ENCODE measurements at places on chromosomes 3 and 15.
A peak's percentile ranks its signal among the peaks of the same experiment; 100 is the strongest.

- peak; percentile 15 for DNase-seq
These were observed 30.0 kb upstream of the SLC2A2 start for GRCh38 chr3:171056528-171056927.

DNA sequence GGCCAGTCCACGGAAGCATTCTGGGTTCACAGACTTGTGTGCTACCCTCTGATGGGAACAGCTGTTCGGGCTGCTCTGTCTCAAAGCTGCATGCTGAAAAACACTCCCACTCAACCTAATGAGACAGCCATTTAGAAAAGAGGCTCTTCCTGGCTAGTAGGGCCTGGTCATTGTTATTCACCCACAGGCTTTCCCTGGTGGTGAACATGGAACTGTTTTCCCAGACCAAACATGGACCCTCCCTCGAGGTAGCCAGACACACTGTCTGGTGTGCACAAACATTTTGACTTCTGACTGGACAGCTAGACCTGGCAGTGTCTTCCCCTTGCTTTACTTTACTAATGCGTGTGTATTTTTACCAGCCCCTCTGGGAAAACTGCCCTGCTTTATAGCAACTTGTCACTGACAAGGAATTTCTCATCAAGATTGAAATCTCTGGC lies 39.0 kb downstream of the MECOM start:
- no peak for DNase-seq

DNA sequence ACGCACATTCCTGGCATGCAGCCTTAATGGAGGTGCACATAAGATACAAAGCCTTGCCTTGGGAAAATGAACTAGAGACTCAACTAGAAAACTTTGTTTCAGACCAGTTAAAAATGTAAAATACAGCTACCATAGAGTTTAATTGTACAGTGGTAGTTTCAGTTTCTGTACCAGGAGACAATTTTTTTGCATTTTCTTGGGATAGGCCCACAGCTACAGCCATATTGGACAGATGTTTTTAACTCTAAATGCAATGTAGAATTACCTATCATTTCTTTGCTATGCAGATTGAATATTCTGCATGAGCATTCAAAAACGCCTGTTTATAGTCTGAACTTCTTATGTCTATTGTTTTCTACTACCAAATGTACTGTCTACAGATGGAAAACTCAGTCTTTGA lies 20.3 kb downstream of the DAZL start:
- no peak for DNase-seq

GRCh38 chr3:15638193-15638890 lies 36.8 kb downstream of the BTD start:
- no peak for DNase-seq

- DNase-seq = peak; percentile 89
These were observed 42.0 kb upstream of the CFAP161 start for GRCh38 chr15:81091889-81092558.

DNA sequence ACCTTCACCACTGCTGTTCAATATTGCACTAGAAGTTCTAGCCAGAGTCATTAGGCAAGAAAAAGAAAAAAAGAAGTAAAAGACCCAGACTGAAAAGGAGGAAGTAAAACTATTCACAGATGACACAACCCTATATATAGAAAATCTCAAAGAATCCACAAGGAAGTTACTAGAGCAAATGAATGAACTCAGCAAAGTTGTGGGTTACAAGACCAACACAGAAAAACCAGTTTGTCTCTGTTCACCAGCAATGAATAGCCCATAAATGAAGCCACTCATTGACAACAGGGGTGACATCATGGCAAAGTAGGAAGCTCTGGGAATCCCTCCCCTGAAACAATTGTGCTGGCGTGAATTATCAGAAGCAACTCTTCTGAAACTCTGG lies 4.6 kb downstream of the CFAP100 start:
- no peak for DNase-seq

DNA sequence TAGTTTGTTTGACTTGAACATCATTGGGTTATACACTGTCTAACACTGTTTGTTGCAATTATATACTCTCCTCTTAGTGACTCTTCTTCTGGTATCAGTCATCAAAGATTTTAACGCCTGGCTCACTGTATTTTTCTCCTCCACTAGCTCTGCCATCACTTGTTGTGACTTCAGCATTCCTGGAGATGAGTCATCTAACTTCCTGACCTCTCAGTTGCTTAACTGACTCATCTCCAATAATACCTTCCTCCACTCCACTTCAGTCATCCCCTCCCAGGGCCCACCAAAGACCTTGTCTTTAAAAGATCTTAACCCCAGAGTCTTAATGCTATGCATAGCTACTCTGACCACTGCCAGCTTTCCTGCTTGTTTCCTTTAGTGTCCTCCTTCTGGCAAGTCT lies 28.6 kb upstream of the CLSTN2 start:
- no peak for DNase-seq

GRCh38 chr3:3783210-3783609 lies 16.0 kb upstream of the LRRN1 start:
- DNase-seq = no peak

- DNase-seq = no peak
These were observed 331.8 kb downstream of the FGF12 start for GRCh38 chr3:192395506-192395905.

GRCh38 chr3:106587551-106587950 lies 718.7 kb upstream of the CBLB start:
- no peak for DNase-seq

DNA sequence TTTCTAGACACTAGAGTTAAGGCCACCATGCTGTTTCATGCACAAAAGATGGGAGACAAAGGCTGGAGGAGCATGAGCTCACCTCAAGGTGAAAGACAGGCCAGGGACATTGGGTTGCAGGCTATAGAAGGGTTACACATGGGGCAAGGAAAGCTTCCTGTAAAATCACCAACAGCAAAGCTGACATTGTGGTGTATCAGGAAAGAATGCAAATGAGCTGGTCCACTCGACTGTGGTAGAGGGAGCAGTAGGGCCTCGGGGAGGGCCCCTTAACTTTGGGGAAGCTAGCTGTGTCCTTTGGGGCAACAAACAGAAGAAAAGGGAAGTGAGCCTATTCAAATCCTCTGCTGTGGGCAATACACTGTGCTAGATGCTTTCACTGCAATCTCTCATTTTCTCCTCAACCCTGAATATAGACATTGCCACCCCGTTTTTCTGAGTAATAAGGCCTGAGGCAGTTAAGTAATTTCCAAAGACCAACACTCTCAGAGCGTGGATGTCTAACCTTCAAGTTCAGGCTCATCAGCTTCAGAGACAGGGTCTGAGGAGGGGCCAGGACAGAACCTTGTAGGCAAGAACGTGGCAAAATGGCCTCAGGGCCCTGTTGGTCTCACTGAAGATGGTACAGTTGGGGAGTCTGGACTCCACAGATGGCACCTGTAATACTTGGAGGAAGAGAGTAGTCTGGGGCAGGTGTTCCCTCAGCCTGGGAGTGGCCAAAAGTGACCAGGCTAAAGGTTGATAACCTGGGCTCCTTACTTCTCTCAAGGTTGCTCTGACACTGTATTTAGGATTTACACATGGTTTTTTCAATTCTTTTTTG lies 24.1 kb downstream of the CX3CR1 start:
- no peak for DNase-seq

- no peak for DNase-seq
These were observed 110.1 kb upstream of the ABHD17C start for GRCh38 chr15:80584973-80585525.

DNA sequence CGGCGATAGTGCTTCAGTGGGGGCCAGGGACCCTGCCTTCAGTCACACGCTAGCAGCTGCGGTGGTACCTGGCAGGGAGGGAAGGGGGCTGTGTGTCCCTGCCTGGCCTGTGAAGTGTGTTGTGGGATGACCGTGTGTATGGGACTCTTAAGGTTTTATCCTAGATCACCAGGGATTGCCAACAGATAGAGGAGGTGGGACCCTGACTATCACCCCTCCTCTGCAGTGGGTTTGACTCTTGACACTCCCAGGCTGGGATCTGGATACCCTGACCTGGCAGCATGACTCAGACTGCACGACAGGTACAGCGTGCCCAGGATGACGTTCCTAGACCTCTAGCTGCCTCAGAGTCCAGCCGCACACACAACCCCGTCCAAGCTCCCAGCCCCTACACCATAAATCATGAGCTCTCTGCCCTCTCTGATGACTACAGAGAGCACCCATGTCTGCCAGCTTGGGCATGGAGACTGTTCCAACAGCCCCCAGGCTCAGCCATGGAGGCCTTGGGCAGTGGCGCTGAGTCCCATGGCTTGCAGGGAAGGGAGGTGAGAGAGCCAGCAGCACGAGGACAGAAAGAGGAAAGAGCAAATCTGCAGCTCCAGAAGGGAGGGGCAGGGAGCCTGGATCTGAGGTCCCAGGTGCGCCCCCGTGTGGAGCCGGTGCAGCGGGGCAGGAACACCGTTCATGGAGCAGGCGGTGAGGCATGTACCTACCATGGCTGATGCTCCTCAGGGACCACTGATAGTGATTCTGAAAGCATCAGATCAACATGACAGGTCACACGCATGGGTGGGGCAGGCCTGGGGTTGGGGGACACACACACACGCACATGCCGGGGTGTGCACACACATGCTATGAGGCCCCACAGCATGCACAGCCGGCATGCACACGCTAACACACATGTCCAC lies 71.0 kb downstream of the ADAMTS7 start:
- DNase-seq = no peak

DNA sequence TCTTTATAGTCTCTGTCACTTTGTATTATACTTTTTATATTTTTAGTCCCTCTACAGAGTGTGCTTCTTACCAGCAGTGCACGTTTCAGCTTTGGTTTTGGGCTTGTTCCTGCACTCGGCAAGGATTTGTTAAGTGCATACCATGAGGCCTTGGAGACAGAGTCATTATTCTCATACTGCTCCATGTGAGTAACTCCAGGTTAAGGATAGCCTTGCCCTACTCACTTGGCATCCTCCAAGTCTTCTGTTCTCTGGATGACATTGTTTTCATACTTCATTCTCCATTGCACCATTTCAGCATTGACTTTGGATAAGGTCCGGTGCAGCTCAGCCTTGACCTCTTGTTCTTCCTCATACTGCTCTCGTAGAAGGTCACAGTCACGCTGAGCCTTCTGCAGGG lies 96.4 kb downstream of the MYH15 start:
- DNase-seq = no peak

DNA sequence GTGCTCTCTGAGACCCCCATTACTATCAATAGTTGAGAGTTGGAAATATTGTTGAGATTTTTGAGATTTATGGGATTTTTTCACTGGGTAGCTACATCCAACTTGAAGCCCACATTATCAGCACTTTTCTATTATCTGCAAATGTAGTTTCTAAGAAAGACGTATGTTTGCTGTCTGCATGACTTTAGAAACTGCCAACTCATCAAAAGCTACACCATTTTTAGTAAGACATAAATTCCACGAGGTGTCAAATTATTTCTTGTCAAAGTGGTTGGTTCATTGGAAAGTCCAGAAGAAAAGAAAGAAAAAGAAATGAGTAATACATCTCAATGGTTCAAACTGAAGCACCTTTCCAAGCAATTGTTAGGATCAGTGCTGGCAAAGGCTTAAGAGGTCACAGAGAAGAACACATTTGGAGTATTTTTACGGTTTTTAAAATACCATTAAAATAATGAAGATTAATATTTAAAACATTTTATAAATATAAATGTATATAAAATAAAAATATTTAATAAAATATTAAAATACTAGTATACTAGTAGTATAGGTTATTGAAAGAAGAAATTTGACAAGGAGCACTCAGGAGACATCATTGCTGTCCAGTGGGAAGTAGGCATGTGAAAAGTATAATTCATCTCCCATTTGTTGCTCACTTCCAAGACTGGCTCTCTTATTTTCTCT lies 463.5 kb downstream of the TAFA4 start:
- no peak for DNase-seq

GRCh38 chr15:96209285-96209735 lies 121.2 kb upstream of the NR2F2 start:
- DNase-seq = no peak

GRCh38 chr15:98150536-98150935 lies 190.0 kb downstream of the ARRDC4 start:
- DNase-seq = no peak

- DNase-seq = no peak
These were observed 198.3 kb downstream of the UBE3A start for GRCh38 chr15:25240461-25241021.

DNA sequence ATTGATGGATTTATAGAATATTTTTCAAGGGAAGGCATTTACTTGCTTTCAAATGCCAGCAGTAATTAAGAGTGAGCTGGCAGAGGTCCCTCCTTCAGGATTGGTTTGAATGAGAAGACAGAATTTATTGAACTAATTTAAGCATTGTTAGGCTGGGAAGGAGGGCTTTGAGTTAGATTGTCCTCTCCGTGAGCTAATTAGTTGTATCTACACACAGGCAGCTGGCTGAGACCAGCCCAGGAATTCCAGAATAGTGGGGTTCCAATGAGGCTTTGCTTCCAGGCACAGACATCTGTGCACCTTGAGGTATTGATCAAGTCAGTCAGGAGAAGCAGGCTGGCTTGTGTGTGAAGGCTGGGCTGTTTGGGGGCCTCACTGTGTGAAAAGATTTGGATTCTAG lies 124.0 kb upstream of the WNT5A start:
- DNase-seq = no peak

GRCh38 chr15:98324341-98324970 lies 323.9 kb upstream of the IGF1R start:
- no peak for DNase-seq

DNA sequence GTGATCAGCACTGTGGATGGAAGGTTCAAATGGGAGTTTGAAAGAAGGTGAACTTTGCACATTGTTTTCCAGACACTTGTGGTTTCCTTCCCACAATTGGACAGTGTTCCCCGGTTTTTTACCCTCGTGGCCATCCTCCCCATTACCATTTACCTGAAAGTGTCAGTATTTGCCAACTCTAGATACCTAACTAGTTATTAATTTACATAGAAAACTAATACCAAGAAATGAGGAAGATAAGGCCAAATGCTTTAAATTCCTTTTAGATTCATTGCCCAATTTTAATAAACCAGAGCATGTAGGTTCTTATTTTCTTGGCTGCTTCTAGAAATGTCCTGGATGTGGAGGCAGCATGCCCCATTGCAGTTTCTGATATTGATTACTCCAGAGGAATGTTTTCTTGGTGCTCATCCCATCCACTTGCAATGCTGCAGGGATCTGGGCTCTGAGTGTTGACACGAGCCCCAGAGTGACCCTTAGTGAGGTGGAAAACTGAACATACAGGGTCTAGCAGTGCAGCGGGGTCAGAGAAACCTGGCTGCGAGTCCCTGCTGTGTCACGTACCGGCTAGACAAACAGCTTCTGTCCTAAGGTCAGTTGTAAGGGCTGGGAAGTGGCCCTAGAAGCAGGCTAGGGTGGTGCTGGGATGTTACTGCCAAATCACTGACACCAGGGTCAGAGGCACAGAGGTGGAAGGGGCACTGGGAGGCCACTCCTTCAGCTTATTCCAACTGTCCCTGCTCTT lies 23.5 kb downstream of the LSM3 start:
- DNase-seq = no peak

DNA sequence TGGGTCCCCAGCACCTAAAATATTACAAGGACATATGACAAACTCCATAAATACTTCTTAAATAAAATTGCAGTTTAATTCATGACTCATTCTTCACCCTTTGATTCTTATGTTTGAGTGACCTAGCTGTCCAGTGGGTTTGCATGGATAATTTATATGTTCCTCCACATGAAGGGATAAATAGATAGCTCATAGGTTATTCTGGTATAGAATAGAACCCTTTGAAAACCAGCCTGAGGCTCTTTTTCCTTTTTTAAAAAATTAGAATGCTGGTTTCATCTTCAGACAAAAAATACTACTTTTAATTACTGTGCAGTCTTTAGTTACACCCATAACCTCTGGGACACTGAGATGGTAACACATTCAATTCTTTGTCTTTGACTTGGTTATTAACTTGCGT lies 97.1 kb upstream of the SAMMSON start:
- no peak for DNase-seq

Measured in AG04450 (cell line).